Activated CD4-positive, alpha-beta T cell treated with anti-CD3 and anti-CD28 coated beads, Interleukin-2, amount 10 ng/mL, durations not matched to agents 24 days and 14 days (primary cell): ENCODE measurements at places on chromosomes 2 and 18. TPM values are rescaled to one million over a fixed set of nuclear protein-coding genes. Genes with fewer than 3 reads are reported as not detected.

LIMS3 gene
- total RNA-seq, result 0.16 TPM in 1 of 2 replicates, not detected in the other

C1QL2 gene
- not detected in 2 replicates for total RNA-seq

TMEM247 gene
- total RNA-seq, result not detected in 2 replicates

SEMA4C gene
- total RNA-seq, result 23.8 and 26.1 TPM in 2 replicates

GALNT13 gene
- 0.19 TPM in 1 of 2 replicates, not detected in the other for total RNA-seq

RAPGEF4 gene
- total RNA-seq, result 0.14 and 0.37 TPM in 2 replicates

RAX gene
- total RNA-seq, result not detected in 2 replicates

POTEJ gene
- not detected in 2 replicates for total RNA-seq

PPP1R7 gene
- total RNA-seq, result 111 and 113 TPM in 2 replicates

SULT1C2 gene
- not detected in 2 replicates for total RNA-seq

KHK gene
- 13.4 and 13.9 TPM in 2 replicates for total RNA-seq

GPR45 gene
- total RNA-seq, result not detected in 2 replicates

MYCN gene
- total RNA-seq, result 0.12 TPM in 1 of 2 replicates, not detected in the other

MC2R gene
- total RNA-seq, result not detected in 2 replicates
